H1 (cell line): ENCODE measurements at places on chromosomes 1 and 21.

GRCh38 chr21:43622796-43623195 is 36.5 kb downstream of the HSF2BP start:
- H3K4me1 ChIP-seq: no peaks in the 10 kb centered on the region
- no peak overlapping the region for H3K27ac ChIP-seq
- H3K36me3 ChIP-seq: no peaks in the 10 kb centered on the region
- H3K27me3 ChIP-seq: no peaks in the 10 kb centered on the region
- no peak for DNase-seq
- H3K4me3 ChIP-seq: no peak overlapping the region

GRCh38 chr1:7684132-7684531 is 87.0 kb upstream of the VAMP3 start:
- no peak overlapping the region for H3K4me3 ChIP-seq
- DNase-seq: no peak
- no peak overlapping the region for H3K27ac ChIP-seq
- H3K36me3 ChIP-seq: no peaks in the 10 kb centered on the region
- no peaks in the 10 kb centered on the region for H3K4me1 ChIP-seq
- H3K27me3 ChIP-seq: no peaks in the 10 kb centered on the region

DNA sequence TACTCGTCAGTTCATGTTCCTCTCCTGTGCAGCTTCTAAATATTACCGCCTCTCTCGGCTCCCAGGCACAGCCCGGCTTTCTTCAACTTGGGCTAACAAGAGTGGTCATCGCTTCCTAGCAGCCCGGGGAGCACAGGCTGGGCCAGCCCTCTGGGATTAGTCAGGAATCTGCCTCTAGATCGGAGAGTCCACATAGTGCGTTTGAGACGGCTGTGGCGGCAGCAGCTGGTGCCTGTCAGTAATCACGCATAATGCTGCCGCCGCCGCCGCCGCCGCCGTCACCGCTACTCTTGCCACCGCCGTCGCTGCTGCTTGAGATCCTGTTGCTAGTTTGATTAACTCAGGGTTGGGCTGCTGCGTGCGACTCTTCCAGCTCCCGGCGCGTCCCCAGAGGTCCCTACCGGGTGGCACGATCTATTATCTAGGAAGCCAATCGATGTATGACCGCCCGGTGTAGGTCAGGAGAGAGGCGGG is at the start of gene RXRG:
RXRG (minus strand) TSS at position 230 of the 474 bp plus-strand sequence. CDS start 233 bp downstream, outside the sequence.
- H3K36me3 ChIP-seq: no peaks in the 10 kb centered on the region
- no peak within 1 kb of the TSS for H3K27ac ChIP-seq
- no peak for DNase-seq
- H3K4me1 ChIP-seq: peaks cover 19% of the 10 kb centered on the region
- peaks cover 60% of the 10 kb centered on the region for H3K27me3 ChIP-seq

- no peak for DNase-seq
- H3K4me3 ChIP-seq: no peak overlapping the region
- peaks cover 4% of the 10 kb centered on the region for H3K4me1 ChIP-seq
These were observed 18.0 kb downstream of the CSF1 start for GRCh38 chr1:109928591-109929111.

GRCh38 chr1:227273557-227273956 is 44.7 kb downstream of the CDC42BPA start:
- no peaks in the 10 kb centered on the region for H3K27me3 ChIP-seq
- DNase-seq: no peak
- H3K27ac ChIP-seq: no peak overlapping the region
- H3K4me1 ChIP-seq: no peaks in the 10 kb centered on the region
